ENCODE measurements at places on chromosomes 12 and 14.

- DNase-seq, result peak; percentile 18
Measured at GRCh38 chr14:30885840-30886740, 11.7 kb downstream of the COCH start.

GRCh38 chr12:81644503-81644902 is 114.6 kb downstream of the PPFIA2 start:
- peak; percentile 61 for DNase-seq

GRCh38 chr14:55752580-55753390 is 172.8 kb downstream of the KTN1 start:
- peak; percentile 87 for DNase-seq

DNA sequence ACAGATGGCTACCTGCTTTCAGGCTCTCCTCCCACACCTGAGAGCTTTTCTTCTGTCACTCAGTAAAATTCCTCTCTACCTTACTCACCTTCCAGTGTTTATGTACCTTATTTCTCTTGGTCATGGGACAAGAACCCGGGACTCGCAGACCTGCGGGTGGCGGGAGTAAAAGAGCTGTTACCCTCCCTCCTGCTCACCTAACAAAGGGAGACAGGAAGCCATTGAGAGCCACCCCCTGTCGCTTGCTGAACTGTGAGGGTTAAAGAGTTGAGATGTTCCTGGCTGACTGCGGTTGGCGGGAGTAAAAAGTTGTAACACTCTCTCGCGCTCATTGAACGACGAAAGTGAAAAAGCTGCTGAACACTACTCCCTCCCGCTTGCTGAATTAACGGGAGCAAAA is 1935.1 kb upstream of the FLRT2 start:
- no peak for DNase-seq
